NCI-H1694 (cell line): ENCODE measurements at places on chromosomes 11 and 22.

- no peak for DNase-seq
Measured at GRCh38 chr11:67634366-67635230, 4.9 kb upstream of the NUDT8 start.

DNA sequence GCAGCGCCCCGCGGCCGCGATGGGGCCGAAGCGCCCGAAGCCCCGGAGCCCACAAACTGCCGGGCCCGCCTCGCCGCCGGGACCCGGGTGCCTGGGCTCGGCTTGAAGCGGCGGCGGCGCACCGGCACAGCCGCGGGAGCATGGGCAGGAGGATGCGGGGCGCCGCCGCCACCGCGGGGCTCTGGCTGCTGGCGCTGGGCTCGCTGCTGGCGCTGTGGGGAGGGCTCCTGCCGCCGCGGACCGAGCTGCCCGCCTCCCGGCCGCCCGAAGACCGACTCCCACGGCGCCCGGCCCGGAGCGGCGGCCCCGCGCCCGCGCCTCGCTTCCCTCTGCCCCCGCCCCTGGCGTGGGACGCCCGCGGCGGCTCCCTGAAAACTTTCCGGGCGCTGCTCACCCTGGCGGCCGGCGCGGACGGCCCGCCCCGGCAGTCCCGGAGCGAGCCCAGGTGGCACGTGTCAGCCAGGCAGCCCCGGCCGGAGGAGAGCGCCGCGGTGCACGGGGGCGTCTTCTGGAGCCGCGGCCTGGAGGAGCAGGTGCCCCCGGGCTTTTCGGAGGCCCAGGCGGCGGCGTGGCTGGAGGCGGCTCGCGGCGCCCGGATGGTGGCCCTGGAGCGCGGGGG, 346 bp downstream of the FJX1 start:
- DNase-seq = no peak

DNA sequence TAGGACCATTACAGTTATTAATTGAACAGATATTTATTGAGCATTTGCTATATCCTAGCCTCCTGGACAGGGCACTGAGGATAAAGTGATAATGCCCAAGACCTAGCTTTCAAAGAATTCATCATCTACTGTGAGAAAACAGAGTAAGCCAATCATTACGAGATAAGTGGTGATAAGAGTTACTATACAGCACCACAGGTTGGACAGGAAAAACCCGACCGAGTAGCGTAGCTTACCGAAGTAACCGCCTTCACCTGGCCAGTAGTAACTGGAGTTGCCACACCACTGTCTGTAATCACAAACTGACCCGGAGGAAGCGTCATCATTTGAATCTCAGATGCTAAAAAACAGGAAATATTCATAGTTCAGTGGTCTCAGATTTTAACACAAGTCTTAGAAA, 10.0 kb upstream of the NFRKB start:
- DNase-seq = no peak

DNA sequence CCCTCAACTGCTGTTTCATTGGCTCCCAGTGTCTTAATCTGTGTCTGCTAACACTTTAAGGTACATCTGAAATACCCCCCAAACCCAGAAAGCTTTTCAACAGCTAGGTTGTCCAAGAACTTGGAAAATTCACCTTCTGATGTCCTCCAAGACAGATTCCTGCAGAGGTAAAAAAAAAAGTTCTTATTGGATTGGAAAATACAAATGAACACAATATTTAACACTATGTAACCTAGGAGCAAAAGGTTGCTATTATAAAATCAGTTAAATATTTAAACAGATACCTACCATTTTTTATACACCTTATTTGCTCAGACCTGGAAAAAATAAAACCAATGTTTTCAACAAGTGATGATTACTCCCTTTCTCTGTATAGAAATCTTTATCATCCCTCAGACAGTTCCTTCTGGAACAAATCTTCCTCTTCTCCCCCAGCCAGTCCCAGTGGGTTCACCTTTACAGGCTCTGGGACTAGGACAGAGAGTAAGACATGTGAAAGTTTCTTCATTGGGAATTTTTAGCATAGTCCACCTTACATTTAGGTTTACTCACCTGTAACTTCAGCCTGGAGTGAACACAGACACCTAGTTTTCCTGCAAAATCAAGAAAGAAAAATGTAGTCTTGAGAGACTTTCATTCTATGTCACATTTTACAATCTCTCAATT, 13.3 kb upstream of the WDR74 start:
- no peak for DNase-seq

- DNase-seq = no peak
Measured at GRCh38 chr11:63884196-63884932, 32.6 kb downstream of the RCOR2 start.

GRCh38 chr22:36493690-36494110, 12.3 kb upstream of the TXN2 start:
- DNase-seq = no peak

DNA sequence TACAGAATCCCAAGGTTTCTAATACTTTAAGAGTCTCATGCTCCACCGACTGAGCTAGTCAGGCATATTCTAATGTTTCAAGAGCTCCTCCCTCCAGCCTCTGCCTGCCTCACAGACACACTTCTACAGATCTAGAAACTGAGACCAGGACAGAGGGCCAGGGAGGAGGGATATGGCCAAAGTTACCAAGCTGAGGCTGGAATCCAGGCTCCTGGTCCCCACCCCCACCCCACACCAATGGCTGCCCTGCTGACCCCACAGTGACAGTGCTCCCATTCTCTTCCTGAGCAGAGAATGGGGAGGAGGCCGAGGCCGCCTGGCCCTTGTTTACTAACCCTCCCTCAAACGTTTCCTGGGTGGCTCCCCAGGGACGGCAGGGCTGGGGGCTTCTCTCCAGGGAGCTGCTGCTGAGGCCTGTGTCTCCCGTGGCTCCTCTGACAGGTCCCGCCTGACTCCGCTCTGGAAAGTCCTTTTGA, 2.2 kb downstream of the PLEKHB1 start:
- no peak for DNase-seq

DNA sequence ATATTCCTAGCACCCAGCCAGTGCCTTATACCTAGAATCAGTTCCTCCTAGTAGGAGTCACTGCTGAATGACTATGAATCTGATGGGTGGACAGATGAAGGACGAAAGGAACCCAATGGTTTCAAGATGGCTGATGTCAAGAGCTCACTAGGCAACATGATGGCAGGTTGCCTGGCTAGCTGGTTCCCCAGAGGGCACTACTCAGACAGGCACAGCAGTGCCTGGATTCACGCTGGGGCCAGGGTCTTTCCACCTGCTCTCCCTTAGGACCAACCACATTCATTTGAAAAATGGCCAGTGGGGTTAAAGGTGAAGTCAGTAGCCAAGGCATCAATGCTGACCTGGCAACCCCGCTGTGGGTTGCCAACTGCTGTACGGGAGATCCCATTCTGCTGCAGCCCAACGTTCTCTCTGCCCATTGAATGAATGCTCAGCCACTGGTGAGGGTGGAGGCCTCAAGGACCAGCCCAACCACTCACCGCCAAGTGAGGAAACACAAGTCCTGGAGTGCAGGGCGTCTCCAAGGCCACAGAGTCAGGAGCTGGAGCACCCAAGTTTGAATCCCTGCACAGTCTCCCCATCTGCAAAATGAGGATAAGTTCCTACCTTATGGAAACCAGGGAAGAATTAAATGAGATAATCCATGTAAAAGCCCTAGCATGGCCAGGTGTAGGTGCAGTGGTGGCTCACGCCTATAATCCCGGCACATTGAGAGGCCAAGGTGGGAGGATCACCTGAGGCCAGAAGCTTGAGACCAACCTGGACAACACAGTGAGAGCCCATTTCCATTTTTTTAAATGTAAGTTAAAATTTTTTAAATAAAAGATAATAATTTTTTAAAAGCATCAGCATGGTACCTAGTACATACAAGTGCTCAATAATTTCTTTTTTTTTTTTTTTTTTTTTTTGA, 12.4 kb downstream of the MYH9 start:
- DNase-seq = no peak

GRCh38 chr22:50102946-50103345, 13.1 kb downstream of the MOV10L1 start:
- DNase-seq = no peak

DNA sequence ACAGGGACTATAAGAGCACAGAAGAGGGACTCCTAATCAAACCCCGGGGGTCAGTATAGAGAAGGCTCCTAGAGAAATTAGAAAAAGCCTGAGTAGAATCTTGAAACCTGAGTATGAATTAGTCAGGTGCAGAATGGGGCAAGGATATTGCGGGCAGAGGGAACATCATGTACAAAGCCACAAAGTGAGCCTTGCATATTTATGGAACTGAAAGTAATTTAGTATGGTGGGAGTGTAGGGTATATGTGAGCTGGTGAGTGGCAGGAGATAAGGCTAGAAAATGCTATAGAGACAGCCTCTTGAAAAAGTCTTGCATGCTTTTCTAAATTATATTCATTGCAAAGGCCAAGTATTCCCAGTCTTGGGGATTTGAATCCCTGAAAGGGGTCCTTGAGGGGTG, 93.7 kb downstream of the STIM1 start:
- no peak for DNase-seq

DNA sequence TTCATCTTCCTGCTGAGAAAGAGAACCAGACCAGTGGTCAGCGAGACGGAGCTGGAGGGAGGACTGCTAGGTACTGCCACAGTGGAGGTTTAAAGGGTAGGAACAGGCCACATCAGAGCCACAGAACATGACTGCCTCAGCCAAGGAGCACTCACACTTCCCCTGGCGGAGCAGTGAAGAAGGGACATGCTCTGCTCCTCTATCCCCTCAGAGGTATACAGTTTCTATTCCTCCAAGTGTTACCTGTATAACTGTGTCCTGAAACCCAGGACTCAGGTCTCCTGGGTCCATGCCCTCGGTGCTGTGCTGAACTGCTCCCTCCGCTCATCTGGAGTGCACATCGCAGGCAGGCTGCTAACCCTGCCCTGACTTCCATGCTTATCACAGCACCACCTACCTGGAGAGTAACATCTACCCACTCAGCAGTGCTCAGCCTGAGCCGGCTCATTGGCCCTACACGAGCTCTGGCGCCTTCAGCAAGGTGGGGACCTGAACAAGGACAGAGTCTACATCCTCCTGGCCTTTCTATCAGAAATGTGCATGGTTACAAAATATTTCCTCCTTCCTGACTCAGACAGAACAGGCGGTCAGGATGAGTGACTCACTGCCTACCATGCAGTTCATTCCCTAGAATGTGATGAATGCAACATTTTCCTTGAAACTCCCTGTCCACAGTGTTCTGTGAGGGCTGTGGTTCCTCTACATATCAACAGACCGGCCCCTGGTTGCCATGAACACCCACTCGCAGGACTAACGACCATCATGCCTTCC, 52.9 kb downstream of the C11orf58 start:
- no peak for DNase-seq

DNA sequence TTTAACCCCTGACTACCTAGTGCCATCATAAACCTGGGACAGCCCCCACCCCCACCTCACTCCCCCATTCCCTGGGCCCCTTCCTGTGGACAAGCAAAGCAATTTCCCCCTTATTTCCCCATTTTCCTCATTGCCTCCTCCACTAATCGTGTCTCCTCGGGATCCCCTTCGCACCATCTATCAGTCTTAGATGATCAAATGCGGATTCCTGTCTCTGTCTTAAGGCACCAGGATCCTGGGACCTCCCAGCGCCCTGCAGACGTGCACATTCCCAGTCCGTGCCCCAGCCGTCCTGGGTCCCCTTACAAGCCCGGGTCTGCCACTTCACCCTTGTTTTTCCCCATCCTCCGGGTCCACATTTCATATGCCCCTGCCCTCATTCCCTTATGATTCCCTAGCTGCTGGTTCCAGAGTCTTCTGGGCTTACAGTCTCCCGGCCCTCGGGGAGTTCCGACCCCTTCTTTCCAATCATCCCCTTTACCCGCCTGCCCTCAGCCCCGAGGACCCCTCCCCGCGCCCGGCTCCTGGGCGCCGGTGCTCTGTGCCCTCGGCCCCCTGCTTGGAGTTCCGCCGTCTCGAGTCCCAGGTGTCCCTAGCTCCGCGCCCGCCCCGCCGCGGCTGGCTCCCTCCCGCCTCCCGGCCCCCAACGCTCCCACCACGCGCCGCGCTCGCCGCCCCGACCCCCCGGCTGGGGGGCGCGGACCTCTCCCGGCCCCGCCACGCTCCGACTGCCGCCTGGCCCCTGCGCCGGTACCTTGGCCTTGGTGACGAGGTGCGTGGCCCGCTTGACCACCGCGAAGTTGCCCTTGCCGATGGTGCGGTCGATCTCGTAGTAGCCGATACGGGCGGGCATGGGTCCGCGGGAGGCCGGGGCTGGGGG, 599 bp downstream of the SIK3 start:
- no peak for DNase-seq

- no peak for DNase-seq
Measured at GRCh38 chr11:65427691-65428577, 5.3 kb downstream of the NEAT1 start.

DNA sequence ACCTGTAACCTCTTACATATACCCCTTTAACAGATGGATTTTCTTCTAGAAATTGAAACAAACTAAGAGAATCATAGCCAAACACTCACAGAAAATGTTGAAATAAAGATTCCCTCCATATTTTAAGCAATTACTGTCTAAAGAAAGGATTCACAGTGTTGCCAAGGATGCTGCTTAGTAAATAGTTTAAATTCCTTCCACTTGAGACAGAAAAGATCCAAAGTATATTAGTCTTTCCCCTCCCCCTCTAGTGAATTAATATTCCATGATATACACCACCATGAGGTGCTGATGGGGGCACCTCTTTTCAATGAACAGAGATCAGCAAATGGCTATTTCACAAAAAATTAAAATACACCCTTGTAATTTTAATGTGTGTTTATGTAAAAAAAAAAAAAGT, 186.8 kb downstream of the SOX6 start:
- no peak for DNase-seq

DNA sequence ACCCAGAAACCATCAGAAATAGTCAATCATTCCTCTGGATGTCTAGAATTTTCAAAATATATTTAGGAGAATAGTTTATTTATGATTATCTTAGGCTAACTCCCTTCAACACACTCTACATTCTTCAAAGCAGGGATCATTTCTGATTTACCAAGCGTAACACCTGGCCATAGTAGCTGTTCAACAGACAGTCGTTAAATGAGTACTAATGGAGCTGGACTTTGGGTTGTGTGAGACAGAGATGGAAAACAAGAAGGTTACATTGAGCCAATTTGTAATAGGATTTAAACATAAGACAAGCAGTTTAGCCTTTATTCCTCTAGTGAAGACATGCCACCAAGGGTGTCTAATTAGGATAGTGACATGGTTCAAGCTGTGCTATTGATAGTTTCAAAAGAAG, 129.2 kb upstream of the ANO3 start:
- no peak for DNase-seq

GRCh38 chr22:46593211-46593681, 26.9 kb upstream of the GRAMD4 start:
- no peak for DNase-seq

- DNase-seq = no peak
Measured at GRCh38 chr11:69704508-69705253, 859 bp upstream of the FGF19 start.

GRCh38 chr11:130449996-130450769, 1.7 kb downstream of the ADAMTS15 start:
- DNase-seq = no peak
